Non-pigmented ciliary epithelial cell (primary cell): ENCODE measurements at places on chromosomes 2 and 18.
A peak's percentile ranks its signal among the peaks of the same experiment; 100 is the strongest.

DNA sequence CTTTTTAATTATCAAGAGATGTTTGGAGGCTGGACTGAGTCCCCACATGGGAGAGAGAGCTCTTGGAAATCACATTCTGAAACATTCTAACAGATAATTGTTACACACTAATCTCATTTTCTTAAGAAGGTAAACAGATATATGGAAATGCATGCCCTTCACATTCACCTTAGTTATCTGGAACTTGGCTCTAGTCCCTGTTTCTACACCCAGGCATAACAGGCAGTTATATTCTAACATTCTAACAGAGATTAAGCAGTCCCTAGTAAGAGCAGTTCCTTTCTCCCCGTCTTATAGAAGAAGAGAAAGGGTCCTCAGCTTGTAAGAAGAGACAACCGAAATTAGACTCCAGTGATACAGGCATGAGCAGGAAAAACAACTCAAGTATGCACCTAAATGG is 385.4 kb downstream of the SOX11 start:
- no peak for DNase-seq

- DNase-seq, result no peak
These were observed 158.9 kb downstream of the TWIST2 start for GRCh38 chr2:239006622-239007285.

DNA sequence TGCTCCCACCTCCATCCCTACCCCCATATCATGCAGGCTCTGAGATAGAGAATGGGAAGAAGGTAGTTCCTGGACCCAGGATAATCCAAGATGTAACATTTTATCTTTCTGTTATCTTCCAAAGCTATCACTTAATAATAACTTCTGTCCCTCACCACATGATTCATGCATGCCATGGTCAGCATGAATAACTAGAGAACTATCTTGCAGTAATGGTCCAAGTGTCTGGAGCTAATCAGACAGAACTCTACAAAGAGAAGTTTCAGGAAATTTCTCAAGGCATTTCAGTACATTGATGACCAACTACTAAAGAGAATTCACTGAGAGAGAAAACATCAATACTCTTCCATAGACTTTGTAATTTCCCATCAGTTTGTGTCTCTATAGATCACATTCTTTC is 1469.7 kb upstream of the PIK3C3 start:
- DNase-seq, result peak; percentile 71

- no peak for DNase-seq
These were observed 7.7 kb downstream of the TSHZ1 start for GRCh38 chr18:75218065-75218923.

- DNase-seq, result no peak
These were observed 58.0 kb downstream of the RND3 start for GRCh38 chr2:150429384-150429961.

DNA sequence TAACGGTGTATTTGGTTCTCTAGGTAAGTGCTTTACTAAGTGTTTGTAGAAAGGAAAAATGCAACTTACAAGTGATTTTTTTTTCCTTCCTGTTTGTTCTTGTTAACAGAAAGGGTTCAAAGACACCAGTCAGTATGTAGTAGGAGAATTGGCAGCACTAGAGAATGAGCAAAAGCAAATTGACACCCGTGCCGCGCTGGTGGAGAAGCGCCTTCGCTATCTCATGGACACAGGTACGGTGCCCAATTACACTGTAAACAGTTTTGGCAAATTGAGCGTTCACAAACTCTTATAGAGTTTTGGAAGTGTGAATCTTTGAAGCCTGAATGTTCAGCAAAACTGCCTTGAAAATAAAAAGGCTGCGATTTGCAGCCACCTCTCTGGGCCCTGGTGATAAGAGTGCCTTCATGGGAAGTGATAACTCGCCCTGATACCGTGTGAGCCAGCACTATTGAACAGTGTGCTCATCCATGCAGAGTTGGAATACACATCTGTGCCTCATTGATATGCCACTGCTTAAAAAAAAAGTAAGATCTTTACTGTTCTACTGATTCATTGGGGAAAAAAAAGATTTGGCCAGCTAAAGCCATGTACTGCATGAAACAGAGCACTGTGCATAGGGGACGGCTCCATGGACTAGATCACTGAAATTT is 54.0 kb upstream of the OTX1 start:
- no peak for DNase-seq

GRCh38 chr2:39631718-39632117 is 34.0 kb upstream of the TMEM178A start:
- DNase-seq, result peak; percentile 98

- no peak for DNase-seq
These were observed 47.8 kb downstream of the SMAD2 start for GRCh38 chr18:47882641-47883040.

GRCh38 chr2:71060211-71060610 is 8.2 kb upstream of the NAGK start:
- no peak for DNase-seq

- no peak for DNase-seq
These were observed 18.8 kb downstream of the TMEM87B start for GRCh38 chr2:112073875-112074274.

DNA sequence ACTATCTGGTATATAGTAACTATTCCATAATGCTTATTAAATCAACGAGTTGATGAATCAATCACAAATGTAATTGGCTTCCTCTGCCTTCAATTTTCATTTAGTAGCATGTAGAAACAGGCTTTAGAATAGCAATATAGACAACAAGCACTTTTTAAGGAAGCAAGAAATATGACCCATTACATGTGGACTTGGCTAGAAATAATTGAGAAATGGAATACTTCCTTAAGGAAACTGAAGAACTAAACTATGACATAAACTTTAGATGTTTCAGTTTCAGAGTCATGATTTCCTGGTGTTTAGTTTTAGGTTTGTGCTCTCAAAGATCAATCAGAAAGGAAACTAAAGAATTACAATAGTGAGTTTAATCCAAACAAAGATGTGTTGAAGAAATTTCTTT is 443.8 kb downstream of the MBD2 start:
- no peak for DNase-seq
